Caki2 (cell line): ENCODE measurements at places on chromosomes 1 and 21. TPM values are rescaled to one million over a fixed set of nuclear protein-coding genes. Genes with fewer than 3 reads are reported as not detected.
A peak's percentile ranks its signal among the peaks of the same experiment; 100 is the strongest.

- no peak for DNase-seq
These were observed 27.3 kb downstream of the FAM151A start for GRCh38 chr1:54595956-54596498.

DNA sequence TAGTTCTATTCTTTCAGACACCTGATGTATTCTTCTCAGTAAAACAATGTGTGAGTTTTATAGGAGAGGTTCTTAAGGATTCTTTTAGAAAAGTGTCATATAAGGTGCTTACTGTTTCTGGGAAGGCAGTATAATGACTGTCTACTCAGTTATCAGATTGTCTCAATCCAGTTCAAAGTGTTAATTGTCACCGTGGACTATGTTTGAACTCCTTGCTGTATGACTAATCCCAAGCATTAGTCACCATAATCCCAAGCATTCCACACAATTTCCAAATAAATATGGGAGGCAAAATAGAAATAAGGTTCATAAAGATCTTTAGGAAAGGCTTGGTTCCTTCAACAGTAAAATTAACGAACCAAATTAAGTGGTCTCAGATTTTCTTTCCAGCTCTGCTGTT is 342.1 kb upstream of the NR5A2 start:
- peak; percentile 38 for DNase-seq

DNA sequence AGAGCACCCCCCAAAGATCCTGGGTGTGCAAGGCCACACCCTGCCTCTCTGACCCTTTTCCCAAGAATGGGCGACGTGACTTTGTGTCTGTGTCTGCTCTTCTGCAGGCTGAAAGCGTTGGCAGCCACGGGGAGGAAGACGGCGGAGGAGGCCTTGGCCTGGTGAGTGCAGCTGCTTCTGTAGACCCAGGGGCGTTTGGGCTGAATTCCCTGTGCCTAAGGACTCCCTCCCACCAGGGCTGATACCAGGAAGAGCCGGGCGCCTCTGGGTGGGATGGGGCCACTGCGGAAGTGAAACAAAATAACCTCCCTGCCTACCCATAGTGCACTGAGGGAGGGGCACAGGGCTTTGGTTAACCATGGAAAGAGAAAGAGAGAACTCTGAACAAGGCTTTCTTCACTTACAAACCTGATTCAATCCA is 2.5 kb downstream of the UBASH3A start:
- no peak for DNase-seq

GRCh38 chr1:206067486-206068227 is 14.7 kb downstream of the RHEX start:
- DNase-seq = no peak

DNA sequence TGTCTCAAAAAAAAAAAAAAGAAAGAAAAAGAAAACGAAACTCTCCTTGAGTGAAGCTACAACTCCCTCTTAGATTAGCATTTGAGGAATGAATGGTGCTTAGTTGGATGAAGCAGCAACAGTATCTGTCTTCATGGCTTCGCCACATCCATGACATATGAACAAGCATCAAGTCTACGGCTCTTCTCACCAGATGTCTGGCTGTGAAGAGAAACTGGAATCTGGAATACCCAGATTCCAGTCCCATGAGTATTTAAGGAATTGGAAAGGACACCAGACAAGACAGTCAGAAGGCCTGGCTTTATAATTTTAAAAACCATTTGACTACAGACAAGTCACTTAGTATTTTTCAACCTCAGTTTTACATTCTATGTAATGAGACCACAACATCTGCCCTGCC is 38.0 kb upstream of the TADA1 start:
- no peak for DNase-seq

GRCh38 chr1:51241119-51241518 is 5.0 kb downstream of the RNF11 start:
- no peak for DNase-seq

DNA sequence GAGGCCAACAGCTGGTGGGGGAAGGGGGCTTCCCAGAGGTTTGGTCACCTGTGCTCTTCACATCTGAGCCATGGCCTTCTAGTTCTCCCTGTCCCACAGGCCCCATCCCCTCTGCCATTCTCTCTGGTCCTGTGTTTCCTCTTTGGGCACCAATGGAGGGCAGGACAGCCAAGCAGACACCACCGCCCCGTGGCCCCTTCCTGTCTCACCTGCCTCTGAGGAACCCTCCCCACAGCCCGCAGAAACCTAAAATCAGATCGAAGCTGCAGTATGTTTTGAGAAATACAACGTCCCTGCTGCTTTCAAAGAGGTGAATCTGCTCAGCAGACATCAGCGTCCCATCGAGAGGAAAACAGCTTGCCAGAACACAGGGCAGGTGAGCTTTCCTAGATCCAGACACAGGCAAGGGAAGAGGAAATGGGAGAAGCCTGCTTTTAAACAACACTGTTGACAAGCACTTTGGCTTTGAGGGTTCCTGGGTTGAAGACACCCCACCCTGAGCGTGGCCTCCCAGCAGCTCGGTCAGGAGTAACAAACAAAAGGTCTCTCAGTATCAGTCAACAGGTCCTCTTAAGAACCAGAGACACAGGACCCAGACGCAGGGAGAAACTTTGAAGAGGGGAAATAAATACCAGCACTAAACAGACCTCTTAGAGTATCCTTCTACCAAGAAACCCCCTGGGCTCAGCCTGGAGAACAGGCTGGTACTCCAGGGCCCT is 2.3 kb downstream of the PANK4 start:
- no peak for DNase-seq

GRCh38 chr1:117070124-117070523 is 10.0 kb downstream of the TTF2 start:
- no peak for DNase-seq

DNA sequence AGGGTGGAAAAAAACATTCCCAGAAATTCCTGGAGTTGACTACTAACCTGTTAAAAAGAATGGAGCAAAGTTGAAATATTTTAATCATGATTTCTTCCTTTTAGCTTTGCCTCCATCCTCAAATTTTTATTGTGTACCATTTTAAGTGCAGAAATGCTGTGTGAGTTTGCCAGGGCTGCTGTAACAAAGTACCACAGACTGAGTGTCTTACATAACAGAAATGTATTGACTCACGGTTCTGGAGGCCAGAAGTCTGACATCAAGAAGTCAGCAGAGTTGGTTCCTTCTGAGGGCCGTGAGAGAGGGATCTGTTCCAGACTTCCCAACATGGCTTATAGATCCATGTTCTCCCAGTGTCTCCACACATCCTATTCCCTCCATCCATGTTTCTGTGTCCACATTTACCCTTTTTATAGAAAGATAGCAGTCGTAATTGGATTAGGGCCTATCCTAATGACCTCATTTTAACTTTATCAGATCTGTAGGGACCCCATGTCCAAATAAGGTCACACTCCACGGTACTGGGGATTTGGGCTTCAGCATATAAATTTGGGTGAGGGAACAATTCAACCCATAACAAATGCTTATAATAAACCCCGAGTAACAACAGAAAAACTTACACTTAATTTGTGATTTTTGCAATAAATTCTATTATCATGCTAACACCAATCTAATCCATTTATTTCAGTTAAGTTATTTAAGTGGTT is 12.7 kb downstream of the SNX7 start:
- DNase-seq = no peak

DNA sequence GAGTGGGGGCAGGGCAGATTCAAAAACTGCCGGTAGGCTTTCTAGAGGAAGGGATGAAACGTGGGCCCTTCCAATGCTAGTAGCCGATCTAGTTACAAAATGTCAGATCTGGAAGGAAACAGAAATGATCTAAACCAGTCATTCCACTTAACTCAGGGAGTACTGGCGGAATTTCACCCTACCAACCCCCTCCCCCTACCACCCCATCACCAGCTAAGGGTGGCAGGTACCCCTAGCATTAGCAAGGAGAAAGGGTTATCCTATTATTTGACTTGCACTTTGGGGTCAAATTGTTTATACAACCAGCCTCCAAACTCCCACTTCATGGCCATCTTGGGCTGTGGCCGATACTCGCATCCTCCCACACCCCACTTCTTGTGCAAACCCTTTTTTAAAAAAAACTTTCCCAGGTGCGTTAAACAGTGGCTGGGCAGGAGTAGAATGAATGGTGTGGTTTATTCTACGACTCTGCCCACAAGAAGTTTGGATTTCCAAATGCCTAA is 644 bp upstream of the MRPL24 start:
- no peak for DNase-seq

DNA sequence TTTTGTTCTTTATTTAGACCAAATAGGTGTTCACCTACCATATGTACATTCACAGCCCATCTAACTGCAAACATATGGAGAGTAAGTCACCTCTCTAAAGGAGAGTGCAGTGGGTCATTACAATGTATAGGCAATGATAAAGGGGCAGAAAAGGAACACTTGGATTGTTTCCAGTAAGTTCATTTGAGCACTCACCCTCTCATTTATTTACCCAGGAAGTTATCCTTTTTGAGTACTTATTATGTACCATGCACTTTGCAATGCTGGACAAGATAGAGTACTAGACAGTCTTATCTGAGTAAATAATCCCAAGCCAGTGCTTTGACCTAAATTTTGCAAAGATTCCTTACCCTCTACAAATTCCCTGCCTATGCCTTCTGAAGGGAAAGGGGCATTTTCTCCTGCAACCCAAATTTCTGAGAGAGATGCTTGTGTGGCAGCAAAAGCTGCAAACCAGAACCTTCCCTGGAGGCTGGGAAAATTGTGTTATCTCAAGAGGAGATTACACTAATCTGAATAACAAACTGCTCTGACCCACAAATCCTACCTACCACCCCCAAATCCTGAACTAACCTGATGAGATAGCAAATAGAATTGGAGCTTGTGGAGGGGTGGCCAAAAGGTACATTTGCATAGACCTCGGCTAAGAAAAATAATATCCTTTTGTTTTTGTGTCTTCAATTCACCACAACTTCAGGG is 18.6 kb upstream of the RGS8 start:
- DNase-seq = no peak

GRCh38 chr1:26784023-26784871 is 3.5 kb upstream of the PIGV start:
- peak; percentile 91 for DNase-seq

- DNase-seq = no peak
These were observed 28.6 kb upstream of the PDE4B start for GRCh38 chr1:65764052-65764451.

DNA sequence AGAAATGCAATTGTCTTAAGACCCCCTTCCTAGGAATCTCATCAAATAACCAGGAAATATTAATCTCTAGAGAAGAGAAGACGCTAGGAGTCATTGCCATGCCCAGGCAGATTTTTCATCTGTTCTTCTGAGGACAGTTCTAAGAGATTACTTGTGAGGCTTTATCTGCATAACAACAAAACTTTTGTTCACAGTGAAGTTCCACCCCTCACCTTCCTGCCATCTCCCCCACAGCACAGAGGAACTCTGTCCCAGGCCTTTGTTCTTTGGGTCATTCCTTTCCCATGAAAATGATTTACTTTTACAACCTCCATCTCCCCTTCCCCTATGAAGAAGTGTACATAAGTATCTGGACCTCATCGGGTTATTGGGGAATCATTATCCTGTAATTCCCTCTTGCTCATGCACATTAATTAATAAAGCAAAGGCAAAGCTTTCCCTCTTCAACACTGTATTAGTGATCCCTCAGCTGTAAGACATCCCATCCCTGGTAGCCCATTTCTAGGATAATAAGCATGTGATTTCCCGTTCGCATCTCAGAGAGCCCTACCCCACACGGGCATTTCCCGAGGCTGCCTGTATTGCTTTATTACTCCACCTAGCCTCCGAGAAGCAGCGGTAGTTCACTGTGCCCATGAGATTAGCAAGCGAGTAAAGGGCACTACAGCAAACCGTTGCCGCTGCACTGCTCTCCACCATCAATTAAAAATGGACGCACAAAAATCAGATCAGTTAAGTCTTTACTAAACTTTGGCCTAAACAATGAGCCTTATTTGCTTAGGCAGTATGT is 384.4 kb upstream of the CAMK1G start:
- no peak for DNase-seq

DNA sequence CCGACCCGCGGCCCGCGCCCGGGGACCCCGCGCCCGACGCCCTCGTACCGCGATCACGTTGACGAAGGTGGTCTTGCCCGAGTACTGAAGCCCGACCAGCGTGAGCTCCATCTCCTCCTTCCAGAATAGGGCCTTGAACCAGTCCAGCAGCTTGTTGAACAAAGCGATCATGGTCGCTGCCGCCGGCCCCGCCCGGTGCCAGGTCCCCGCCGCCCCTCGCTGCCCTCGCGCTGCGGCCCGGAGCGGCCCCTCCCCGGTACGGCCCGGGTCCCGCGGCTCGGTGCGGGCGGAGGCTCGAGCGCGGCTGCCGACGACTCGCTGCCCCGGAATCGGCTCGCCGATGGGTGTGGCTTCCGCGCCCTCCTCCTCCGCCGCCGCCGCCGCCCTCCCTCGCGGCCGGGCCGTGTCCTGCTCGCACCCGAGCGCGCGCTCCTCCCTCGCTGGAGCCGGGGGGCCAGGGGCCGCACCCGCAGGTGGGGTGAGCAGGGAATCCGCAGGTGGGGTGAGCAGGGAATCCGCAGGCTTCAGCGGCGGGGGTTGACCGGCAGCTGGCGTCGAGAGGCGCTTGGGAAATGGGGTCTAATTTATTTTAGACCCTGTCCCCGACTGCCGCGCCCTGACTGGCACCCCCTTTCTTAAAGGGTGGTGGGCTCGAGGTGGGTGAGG is at the start of gene ARL8A:
Gene ARL8A (minus strand): TSS at position 336 of the 666 bp plus-strand sequence. CDS start 165 bp downstream, at position 171.
- peak; percentile 38 for DNase-seq

DNA sequence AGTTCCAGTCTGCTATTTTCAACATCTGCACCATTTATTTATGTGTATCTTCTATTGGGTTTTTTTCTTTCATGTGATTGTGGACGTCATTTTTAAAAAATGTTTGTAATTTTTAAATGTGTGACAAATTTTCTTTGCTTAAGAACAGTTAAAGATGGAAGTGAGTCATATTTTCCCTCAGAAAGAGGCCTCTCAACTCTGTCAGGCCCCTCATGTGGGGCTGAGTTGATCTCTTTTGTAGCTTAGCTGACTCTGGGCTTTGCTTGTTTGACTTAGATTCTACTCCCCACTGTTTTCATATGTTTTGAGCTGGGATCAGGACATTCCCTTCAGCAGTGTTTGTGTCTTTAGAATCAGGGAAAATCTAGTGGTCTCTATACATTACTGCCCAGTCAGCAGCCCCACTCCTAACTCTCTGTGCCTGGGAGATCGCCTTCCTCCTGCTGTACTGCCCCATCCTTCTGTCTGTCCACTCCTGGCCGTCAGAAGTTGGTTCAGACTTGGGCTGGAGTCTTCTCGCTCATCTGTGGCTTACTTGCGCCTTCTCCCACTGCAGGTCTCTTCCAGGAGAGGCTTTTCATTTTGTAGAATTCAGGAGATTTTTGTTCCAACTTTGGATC is 137.4 kb downstream of the DYRK1A start:
- no peak for DNase-seq

DNA sequence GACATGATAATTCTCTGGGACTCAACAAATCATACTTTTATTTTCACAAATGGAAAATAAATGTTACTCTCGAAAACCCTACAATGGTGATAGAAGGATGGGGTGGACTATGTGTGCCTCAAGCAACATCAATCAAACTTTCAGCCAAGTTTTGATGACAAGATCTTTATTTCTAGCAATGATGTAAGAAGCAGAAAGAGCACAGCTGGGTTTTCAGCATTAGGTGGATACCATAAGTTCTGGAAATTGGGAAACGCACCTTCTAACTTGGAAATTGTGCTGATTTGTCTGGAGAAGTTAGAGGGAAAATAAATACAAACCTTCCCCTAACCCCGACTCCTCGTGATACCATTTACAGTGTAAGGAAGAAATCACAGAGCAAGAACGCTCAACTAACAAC is 320.3 kb downstream of the PAPPA2 start:
- DNase-seq = no peak

Gene OXCT2
- 1.1 and 4.3 TPM in 2 replicates for total RNA-seq

Gene PAX7
- not detected in 2 replicates for total RNA-seq

Gene ADAMTS1
- total RNA-seq = 35.1 and 62.5 TPM in 2 replicates

Gene VPS72
- 98.7 and 126 TPM in 2 replicates for total RNA-seq

Gene RGS8
- total RNA-seq = not detected in 2 replicates

Gene GPR161
- total RNA-seq = 7.2 and 7.8 TPM in 2 replicates

Gene SPOCD1
- 0.93 and 4.4 TPM in 2 replicates for total RNA-seq
